ENCODE measurements at places on chromosomes 3 and 15.

- no peak for DNase-seq
Observed at GRCh38 chr15:101028321-101028720, 109.2 kb downstream of the LRRK1 start.

DNA sequence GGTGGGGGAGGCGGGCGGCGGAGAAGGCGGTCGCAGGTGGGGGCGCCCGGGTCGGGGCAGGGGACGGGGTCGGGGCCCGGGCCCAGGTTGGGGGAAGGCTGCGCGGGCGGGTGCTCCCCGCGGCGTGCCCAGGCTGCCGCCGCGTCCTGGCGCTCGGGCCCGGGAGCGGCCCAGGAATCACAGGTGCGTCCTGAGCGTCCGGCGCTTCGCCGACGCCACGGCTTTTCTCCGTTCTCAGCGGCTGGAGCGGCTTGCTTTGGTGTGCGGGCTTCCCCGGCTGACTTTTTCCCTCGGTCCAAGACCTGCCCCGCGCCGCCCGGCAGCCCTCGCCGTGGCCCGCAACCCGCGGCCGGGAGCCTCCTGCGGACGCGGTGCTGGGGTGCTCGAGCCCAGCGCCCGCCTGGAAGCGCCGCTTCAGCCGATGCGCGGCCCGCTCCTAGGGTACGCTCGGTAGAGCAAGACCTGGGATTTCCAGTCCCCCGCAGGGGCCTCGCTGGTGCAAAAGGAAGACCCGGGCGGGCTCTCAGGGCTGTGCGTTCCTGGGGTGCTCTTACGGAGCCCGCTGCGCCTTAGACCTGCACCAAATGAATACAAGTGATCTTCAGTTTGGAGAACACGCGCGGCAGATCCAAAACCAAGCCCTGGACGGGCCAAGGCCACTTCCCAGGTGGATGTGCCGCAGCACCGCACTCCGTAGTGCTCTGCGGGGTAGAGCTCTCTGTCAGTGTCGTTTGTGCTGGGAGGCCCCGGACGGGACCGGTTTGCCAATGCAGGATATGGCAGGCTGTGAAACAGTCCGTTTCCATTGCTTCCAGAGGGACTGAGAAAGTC lies 639 bp downstream of the NIPA1 start:
- DNase-seq, result no peak

GRCh38 chr15:101543026-101543390 lies 53.5 kb upstream of the PCSK6 start:
- no peak for DNase-seq

DNA sequence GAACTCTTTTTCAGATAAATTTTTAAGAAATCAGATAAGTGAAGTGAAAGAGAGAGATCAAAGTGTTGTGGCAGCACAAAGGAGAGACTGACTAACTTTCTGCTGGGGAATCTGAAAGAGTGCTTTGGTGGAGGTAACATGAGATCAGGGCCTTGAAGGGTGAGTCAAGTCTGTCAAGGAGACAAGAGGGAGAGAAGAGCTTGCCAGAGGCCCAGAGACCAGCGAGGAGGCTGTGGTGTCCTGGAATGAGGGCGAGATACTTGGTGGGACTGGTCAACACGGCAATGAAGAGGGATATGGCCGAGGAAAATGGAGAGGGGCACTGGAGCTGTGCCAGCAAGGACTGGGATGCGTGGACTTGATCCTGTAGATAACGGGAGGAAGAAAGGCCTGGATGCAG lies 4.6 kb downstream of the TADA3 start:
- DNase-seq, result no peak

- no peak for DNase-seq
Observed at GRCh38 chr15:69071260-69071659, 56.8 kb downstream of the NOX5 start.

DNA sequence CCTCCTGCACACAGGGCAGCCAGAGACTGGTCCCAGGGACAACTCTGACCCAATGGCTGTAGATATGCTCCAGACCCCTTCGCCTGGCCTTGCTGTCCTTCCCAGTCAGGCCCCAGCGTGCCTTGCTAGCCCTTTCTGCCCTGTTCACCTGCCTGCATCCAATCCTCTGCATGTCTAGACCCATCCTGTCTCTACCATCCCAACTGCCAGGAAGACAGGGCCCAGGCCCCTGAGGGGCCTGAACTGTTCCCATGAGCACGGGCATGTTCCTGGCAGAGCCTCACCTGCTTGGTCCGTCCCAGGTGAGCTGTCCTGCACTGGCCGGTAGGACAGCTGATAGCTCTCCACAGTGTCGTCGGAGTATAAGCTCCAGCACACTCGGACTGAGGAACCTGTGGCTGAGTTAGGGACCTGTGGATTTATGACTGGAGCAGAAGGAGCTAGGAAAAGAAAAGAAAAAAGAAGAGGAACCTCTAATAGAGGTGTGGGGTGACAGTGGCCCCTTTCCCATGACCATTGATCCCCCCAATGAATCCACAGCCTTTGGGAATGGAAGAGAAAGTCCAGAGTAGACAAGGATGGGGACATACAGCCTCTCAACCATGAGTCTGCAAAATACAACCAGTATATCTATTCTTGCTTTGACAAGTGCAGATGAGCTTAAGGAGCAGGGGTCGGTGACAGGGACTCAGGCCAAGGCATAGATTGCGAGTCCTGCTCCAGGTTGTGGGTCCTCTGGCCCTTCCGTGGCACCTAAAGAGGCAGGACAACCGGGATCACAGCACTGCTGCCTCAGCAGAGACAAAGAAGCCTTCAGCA lies 33.9 kb downstream of the FSD2 start:
- DNase-seq, result no peak

GRCh38 chr3:49295489-49296058 lies 18.5 kb upstream of the C3orf62 start:
- no peak for DNase-seq

GRCh38 chr15:89129123-89129815 lies 41.0 kb downstream of the ABHD2 start:
- DNase-seq, result no peak

DNA sequence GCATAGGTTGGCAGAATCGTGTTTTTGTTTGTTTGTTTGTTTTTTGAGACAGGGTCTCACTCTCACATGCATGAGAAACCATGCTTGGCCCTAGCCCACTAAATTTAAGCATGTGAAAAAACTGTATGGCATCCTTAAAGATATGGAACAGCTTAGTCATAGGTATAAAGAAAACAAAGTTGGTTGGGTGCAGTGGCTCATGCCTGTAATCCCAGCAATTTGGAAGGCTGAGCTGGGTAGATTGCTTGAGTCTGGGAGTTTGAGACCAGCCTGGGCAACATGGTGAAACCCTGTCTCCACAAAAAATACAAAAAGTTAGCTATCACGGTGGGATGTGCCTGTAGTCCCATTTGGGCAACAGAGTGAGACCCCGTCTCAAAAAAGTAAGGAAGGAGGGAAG lies 25.2 kb downstream of the EXD1 start:
- no peak for DNase-seq

DNA sequence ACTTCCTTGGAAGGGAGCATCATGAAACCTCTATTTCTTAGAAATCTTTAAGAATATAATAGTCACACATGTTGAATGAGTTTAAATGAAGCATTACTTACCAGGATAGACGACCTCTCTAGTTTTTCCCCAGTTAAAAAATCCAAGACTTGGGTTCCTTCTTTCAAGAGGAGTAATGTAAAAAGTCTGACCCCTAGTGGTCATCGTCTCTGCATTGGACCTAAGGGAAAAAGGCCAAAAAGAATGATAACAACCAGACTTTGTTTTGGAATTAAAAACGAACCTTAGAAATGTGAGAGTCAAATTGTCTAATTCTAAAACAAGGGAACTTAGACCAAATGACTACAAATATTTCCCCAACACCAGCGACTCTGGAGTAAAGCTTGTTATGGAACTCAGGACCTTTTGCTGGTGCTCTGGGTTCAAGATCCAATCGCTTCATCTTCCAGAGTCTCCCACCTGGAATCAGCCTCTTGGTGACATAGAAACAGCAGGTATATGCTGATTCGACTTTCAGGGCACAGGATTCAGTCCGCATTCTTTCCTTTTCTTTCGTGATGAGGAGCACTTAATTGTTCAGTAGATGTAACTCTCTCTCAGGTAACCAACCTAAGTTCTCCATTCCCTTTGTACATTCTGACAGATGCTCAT lies 214.8 kb upstream of the TPRG1 start:
- DNase-seq, result no peak

GRCh38 chr3:191324936-191325335 lies 4.3 kb upstream of the CCDC50 start:
- no peak for DNase-seq

- no peak for DNase-seq
Observed at GRCh38 chr3:25313286-25313685, 114.8 kb upstream of the RARB start.

- DNase-seq, result no peak
Observed at GRCh38 chr3:46733026-46733800, 15.5 kb upstream of the PRSS50 start.

DNA sequence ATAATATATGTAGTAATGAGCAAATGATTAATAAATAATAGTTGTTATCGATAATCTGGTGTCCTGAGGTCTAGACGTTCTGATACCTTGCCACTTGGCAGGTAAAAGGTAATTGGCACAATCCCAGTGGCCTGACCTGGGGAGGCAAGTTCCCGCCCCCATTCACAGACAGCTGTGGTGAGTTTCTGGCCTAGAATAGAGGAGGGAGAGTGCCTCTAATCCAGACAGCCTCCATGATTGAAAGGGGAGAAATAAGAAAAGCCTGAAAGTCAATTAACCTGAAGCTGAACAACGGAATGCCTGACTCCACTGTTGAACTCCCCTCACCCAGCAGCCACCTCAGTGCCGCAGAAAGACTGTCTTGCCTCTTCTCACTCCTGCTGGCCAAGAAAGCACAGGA lies 38.1 kb upstream of the SV2B start:
- DNase-seq, result no peak

GRCh38 chr3:72177075-72178050 lies 392.4 kb upstream of the PROK2 start:
- no peak for DNase-seq

GRCh38 chr3:14129296-14129695 lies 4.4 kb downstream of the TMEM43 start:
- no peak for DNase-seq

DNA sequence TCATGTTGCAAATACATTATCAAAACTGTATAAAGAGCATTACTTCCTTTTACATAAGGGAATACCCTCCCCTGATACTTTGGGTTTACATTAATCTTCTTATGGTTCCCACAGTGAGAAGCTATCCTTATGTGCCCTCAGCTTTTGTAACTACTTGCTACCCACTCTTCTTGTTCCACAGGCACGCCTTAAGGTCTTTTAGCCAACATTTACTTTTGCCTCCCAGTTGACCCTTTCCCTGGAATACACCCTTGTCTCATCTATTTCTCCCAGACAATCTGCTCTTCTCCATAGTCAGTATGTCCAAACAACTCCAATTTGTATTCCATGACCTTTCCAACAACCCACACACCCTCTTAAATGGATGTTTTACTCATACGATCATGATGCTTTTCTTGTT lies 116.8 kb upstream of the COL8A1 start:
- no peak for DNase-seq

GRCh38 chr3:194322678-194323211 lies 28.4 kb downstream of the CPN2 start:
- DNase-seq, result no peak

DNA sequence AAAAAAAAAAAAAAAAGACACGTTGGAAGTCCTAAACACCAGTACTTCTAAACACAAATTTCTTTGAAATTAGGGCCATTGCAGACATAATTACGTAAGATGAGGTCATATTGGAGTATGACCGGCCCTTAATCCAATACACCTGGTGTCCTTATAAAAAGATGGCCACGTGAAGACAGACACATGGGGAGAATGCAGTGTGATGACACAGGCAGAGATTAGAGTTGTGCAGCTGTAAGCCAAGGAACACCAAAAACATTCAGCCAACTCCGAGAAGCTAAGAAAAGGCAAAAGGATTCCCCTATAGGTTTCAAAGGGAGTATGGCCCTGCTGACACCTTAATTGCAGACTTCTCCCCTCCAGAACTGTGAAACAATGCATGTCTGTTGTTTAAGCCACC lies 379.0 kb upstream of the PDZRN3 start:
- no peak for DNase-seq

DNA sequence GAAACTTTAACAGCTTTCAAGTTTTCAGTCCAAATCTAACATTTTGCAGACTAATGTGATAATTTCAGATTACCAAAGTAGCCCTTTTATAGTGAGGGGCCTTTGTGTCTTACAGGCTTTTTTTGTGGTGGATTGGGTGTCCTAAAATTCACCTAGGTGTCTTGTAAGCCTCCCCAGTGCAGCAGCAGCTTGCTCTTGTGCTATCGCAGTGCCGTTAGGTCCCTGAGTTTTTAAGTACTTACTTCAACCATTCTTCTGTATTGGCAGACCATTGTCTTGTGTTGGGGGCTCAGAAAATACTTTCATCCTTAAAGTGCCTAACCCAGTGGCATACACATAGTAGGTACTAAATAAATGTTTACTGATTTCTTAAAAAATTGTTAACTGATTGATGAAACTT lies 2.1 kb downstream of the PDE8A start:
- no peak for DNase-seq

- DNase-seq, result no peak
Observed at GRCh38 chr15:89654301-89654761, 936 bp downstream of the KIF7 start.

DNA sequence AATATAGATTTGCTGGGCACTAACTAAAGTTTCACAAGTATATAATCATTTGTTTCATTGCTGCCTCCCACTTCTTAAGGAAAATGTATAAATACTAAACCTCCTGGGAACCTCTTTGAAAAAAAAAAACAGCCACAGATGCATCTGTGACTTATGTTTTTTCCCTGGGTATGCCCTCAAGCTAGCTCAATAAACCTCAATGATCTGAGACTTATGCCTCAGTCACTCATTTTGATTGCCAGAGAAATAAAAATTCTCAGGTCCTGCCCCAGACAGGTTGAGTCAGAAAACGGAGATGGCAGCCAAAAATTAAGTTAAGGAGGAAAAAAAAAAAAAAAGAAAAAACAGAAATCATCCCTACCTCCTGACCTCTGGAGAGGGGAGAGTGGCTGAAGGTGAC lies 22.1 kb downstream of the ILDR1 start:
- DNase-seq, result no peak

- DNase-seq, result no peak
Observed at GRCh38 chr3:146184241-146185015, 23.4 kb upstream of the PLOD2 start.

- no peak for DNase-seq
Observed at GRCh38 chr15:24678485-24678884, 2.9 kb downstream of the NPAP1 start.

DNA sequence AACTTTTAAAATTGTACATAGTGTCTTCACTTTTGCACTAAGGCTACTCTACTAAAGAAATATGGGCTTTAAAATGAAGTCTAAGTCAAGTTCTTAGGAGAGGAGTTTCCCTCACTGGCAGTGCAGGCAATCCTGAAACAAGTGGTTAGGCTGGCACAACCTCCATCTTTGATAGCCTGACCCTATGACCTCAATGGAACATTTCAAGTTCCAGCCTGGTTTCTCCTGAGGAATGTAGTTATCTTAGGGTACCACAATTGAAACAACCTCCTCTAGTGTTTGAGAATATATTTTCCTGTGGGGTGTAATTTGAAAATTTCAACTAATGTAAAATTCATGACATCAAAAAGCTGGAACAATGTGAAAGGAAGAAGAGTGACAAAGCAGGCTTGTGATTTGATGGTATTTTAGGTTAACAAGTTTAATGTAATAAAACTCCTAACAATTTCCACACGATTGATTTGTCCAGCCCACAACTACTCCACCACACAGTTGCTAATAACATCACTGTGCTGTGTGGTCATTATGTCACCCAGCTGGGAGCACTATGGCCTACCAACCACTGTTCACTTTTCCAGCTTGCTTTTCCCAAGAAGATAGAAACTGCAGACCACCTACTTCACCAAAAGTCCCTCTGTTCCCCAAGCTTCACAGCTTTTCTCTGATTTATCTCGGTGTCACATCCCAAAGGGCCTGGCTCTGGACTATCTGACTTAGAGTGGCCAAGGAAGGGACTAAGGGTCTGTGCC lies 1.8 kb downstream of the WWTR1 start:
- DNase-seq, result no peak

Data from amygdala (tissue), 56 donors.